Progenitor cell of endocrine pancreas (in vitro differentiated cells): ENCODE measurements at places on chromosomes 4 and X.

- DNase-seq: no peak
- no peaks in the 10 kb centered on the region for H3K27me3 ChIP-seq
- no peak overlapping the region for H3K4me3 ChIP-seq
These were observed 70.2 kb downstream of the CLDN22 start for GRCh38 chr4:183249854-183250253.

DNA sequence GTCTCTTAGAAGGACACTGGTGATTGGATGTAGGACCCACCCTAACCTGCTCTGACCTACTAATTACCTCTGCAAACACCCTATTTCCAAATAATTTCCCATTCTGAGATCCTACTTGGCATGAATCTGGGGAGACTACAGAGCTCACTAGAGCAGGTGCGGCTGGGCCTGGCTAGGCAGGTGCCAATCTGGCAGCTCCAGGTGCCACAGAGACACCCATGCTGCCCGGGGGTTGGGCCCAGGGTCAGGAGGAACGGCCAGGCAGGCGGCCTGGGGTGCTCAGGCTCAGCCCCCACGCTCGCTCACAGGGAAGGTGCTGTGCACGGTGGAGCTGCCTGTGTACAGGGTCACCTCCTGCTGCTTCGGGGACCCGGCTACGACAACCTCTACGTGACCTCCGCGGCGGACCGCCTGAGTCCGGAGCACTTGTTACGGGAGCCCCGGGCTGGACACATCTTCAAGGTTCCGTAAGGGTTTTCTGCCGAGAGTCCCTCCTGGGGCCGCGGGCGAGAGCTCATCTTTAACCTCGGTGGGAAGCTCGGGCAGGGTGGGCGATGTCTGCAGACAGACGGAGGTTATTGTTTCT is 26.5 kb upstream of the PLCXD1 start:
- H3K27ac ChIP-seq: no peak overlapping the region
- H3K27me3 ChIP-seq: no peaks in the 10 kb centered on the region
- peaks cover under 1% of the 10 kb centered on the region for H3K4me1 ChIP-seq

DNA sequence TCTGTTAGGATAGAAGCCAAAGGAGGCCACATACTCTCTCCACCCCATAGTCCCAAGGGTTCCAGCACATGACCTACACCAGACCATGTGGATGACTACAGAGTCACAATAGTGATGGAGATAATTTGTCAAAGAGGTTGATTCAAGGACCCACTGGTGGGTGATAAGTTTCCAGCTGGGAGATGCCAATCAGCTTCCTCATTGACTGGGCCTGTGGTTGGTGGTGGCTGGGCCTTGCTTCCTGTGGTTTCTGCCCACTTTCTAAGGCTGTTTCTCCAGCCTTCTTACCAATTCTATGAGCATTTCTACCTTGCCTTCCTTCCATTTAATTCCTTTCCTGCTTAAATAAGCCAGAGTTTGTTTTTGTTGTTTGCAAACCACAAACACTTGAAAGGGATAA is 95.5 kb upstream of the CPEB2 start:
- DNase-seq: no peak
- H3K27me3 ChIP-seq: peaks cover 5% of the 10 kb centered on the region
- H3K4me3 ChIP-seq: no peak overlapping the region
- no peak overlapping the region for H3K27ac ChIP-seq

- no peaks in the 10 kb centered on the region for H3K27me3 ChIP-seq
- no peak for DNase-seq
- H3K4me3 ChIP-seq: no peak overlapping the region
- no peaks in the 10 kb centered on the region for H3K4me1 ChIP-seq
These were observed 912.9 kb upstream of the INTU start for GRCh38 chr4:126719852-126720251.

DNA sequence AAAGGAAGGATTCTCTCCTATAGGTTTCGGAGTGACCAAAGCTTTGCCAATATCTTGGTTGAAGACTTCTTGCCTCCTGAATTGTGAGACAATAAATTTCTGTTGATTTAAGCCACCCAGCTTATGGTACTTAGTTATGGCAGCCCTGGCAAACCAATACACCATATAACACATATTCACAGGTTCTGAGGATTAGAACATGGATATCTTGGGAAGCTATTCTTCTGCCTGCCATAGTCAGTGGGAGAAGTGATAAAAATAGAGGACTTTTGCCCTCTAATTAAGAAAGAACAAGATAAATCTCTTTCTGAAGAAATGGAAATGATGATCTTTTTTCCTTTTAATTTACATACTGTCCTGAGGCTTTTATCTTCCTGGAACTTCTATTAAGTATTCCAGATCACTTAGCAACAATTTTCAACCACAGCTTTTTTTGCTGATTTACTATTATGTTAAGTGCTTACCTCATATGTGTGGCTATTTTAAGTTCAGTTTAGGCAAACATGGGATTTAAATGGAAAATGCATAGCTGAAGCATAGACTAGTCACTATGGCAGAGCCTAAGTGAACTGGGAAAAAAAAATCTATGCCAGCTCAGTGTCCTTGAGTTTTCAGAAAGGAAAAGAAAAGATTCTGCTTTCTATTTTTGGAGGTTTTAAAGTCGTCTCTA is 381.7 kb downstream of the STPG2 start:
- H3K27me3 ChIP-seq: no peaks in the 10 kb centered on the region
- no peak overlapping the region for H3K27ac ChIP-seq
- no peak overlapping the region for H3K4me3 ChIP-seq
- DNase-seq: no peak
